Fibroblast of villous mesenchyme (primary cell): ENCODE measurements at places on chromosomes 1 and 21. TPM values are rescaled to one million over a fixed set of nuclear protein-coding genes. Genes with fewer than 3 reads are reported as not detected.

WDR64 gene
- not detected in 2 replicates for total RNA-seq

CRYBG2 gene
- not detected in 2 replicates for total RNA-seq

EVA1B gene
- 191 and 305 TPM in 2 replicates for total RNA-seq

RYR2 gene
- not detected in 2 replicates for total RNA-seq

GJA5 gene
- total RNA-seq, result under 0.01 and 0.86 TPM in 2 replicates

GBP5 gene
- under 0.01 and 0.32 TPM in 2 replicates for total RNA-seq

POU3F1 gene
- under 0.01 TPM in 1 of 2 replicates, not detected in the other for total RNA-seq

ETV3L gene
- not detected in 2 replicates for total RNA-seq

LINGO4 gene
- total RNA-seq, result not detected in 2 replicates

RGS13 gene
- total RNA-seq, result not detected in 2 replicates

C1orf141 gene
- total RNA-seq, result not detected in 2 replicates

LCE1C gene
- not detected in 2 replicates for total RNA-seq

ARHGEF19 gene
- 9.9 and 11.6 TPM in 2 replicates for total RNA-seq

HUNK gene
- total RNA-seq, result 1.3 and 1.6 TPM in 2 replicates

SELP gene
- not detected in 2 replicates for total RNA-seq

UTS2 gene
- total RNA-seq, result not detected in 2 replicates

NR5A2 gene
- total RNA-seq, result under 0.01 TPM in 1 of 2 replicates, not detected in the other

PGBD5 gene
- total RNA-seq, result not detected in 2 replicates

PRAMEF13 gene
- not detected in 2 replicates for total RNA-seq

FBLIM1 gene
- total RNA-seq, result 188 and 255 TPM in 2 replicates

SNX7 gene
- total RNA-seq, result 51.2 and 52.7 TPM in 2 replicates

CERS2 gene
- 89.9 and 142 TPM in 2 replicates for total RNA-seq
